PC-3 (cell line): ENCODE measurements at places on chromosomes 4 and X. TPM values are rescaled to one million over a fixed set of nuclear protein-coding genes. Genes with fewer than 3 reads are reported as not detected.

- no peaks in the 10 kb centered on the region for H3K27me3 ChIP-seq
- no peak overlapping the region for H3K4me3 ChIP-seq
- no peak overlapping the region for H3K27ac ChIP-seq
- no peaks in the 10 kb centered on the region for H3K4me1 ChIP-seq
- DNase-seq = no peak
- no peaks in the 10 kb centered on the region for H3K36me3 ChIP-seq
These were observed 175.0 kb upstream of the ARHGEF9 start for GRCh38 chrX:63959975-63960374.

- peaks cover 21% of the 10 kb centered on the region for H3K4me1 ChIP-seq
- H3K27me3 ChIP-seq = no peaks in the 10 kb centered on the region
- no peaks in the 10 kb centered on the region for H3K36me3 ChIP-seq
- DNase-seq = no peak
- H3K4me3 ChIP-seq = no peak overlapping the region
- H3K27ac ChIP-seq = no peak overlapping the region
These were observed 5.8 kb downstream of the SH3KBP1 start for GRCh38 chrX:19881559-19881958.

- H3K4me1 ChIP-seq = no peaks in the 10 kb centered on the region
- H3K36me3 ChIP-seq = no peaks in the 10 kb centered on the region
- DNase-seq = peak; percentile 38
- H3K4me3 ChIP-seq = no peak overlapping the region
- no peak overlapping the region for H3K27ac ChIP-seq
These were observed 120.2 kb upstream of the GK2 start for GRCh38 chr4:79528241-79528706.

DNA sequence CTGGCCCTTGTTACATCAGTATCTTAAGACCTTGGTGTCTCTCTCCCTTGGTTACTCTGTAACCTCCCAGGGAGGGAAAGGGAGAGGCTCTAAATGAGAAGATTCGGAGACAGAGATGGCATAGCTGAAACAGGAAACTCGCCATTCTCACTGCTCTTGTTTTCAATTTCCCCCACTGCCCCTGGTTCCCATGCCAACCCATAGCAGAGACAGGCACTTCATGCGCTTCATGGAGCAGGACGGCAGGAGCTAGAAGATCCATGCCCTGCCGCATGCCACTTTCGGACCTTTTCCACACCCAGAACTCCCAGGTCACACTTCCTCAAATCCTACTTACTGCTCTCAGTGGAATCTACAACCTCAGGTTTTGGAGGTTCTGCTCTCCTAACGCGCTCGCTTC lies 3.1 kb downstream of the ZMYM3 start:
- H3K27me3 ChIP-seq = no peaks in the 10 kb centered on the region
- no peaks in the 10 kb centered on the region; the same call in 1 of the 2 replicates for H3K36me3 ChIP-seq
- peaks cover 17% of the 10 kb centered on the region for H3K4me1 ChIP-seq
- H3K27ac ChIP-seq = no peak overlapping the region
- H3K4me3 ChIP-seq = no peak overlapping the region

DNA sequence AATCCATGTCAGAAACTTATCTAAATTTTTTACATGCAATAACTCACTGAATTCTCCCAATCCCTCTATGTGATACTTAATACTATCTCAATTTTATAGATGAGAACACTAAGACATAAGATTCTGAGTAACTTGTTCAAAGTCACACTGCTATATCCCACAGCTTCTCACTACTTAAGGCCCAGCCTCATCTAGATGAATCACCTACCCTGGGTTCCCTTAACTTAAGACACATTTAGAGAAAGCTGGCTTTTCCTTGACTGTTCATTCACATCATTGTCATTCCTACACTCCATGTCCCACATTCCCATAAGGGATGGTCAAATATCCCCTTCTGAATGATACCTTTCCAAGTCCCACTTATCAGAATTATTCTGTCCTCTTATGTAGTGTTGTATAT lies 21.0 kb downstream of the TNIP3 start:
- no peaks in the 10 kb centered on the region for H3K36me3 ChIP-seq
- DNase-seq = no peak
- H3K4me1 ChIP-seq = peaks cover 6% of the 10 kb centered on the region; the same call in 1 of the 2 replicates
- H3K4me3 ChIP-seq = no peak overlapping the region
- 0 out of 2 replicates have a peak, but pooled peaks cover 4% of the 10 kb centered on the region for H3K27me3 ChIP-seq

The RASSF6 gene
- 0.69 and 1.1 TPM in 2 replicates for total RNA-seq

The ZFYVE28 gene
- total RNA-seq = 6.3 and 8.0 TPM in 2 replicates

GRCh38 chr4:67608027-67608426 lies 49.5 kb downstream of the STAP1 start:
- H3K4me3 ChIP-seq = no peak overlapping the region
- no peak for DNase-seq
- H3K27me3 ChIP-seq = no peaks in the 10 kb centered on the region
- H3K27ac ChIP-seq = no peak overlapping the region
- peaks cover 2% of the 10 kb centered on the region; the same call in 1 of the 2 replicates for H3K36me3 ChIP-seq

DNA sequence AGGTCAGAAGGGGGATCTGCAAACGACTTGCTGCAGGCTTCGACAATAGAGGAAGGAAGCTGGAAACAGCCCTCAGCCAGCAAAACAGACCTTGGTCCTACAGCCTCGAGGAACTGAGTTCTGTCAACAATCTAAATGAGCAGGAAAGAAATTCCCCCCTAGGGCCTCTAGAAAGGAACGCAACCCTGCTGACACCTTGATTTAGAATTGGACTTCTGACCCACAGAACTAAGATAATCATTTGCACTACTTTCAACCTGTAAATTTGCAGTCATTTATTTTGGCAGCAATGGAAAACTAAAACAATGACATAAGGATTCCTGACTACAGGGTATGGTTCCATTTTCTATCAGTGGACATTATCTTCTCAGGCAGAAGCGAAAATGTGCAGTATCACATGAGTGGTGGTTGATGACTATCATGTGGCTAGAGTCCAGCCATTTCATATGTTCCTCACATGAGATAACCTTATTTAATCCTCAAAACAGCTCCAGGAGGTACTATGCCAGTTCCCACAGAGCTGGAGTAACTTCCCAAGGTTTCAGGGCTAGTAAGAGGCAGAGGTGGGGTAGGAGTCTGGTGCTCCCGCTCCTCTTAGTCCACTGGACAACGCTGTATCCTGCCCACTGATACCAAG lies 61.6 kb downstream of the SAT1 start:
- H3K4me1 ChIP-seq = peaks cover 8% of the 10 kb centered on the region
- H3K27me3 ChIP-seq = no peaks in the 10 kb centered on the region
- no peak for DNase-seq
- H3K4me3 ChIP-seq = no peak overlapping the region
- H3K27ac ChIP-seq = no peak overlapping the region

The BMPR1B gene
- total RNA-seq = 5.0 and 7.1 TPM in 2 replicates

DNA sequence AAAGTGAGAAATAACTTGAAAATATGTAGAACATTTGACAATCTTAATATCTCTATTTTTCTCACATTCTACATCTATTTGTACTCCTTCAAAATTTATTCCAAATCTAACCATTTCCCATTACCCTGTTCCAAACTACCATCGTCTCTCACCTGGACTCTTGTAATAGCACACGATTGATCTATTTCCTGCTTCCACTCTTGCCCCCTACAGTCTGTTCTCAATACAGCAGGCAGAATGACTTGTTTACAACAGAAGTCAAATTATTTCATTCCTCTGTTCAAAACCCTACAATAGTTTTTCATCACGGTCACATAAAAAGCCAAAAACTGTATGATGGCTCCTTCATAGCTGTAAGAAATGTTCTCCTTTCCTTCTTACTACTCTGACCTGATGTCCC lies 21.1 kb upstream of the LUZP4 start:
- H3K4me1 ChIP-seq = no peaks in the 10 kb centered on the region
- H3K4me3 ChIP-seq = no peak overlapping the region

The MAGEH1 gene
- 2.4 and 2.7 TPM in 2 replicates for total RNA-seq
